ENCODE measurements at places on chromosomes 13 and 19. TPM values are rescaled to one million over a fixed set of nuclear protein-coding genes. Genes with fewer than 3 reads are reported as not detected.

Gene SYNE4
- 1.6 TPM for total RNA-seq

Gene GPI
- total RNA-seq, result 85.0 TPM

Gene KLK15
- not detected for total RNA-seq

Gene C19orf81
- not detected for total RNA-seq

Gene SULT2A1
- total RNA-seq, result not detected

Gene PPP1R37
- total RNA-seq, result 17.2 TPM

GRCh38 chr13:83350569-83350968 is 531.7 kb downstream of the SLITRK1 start:
- no peak for DNase-seq

GRCh38 chr13:52449331-52450011 is 963 bp downstream of the VPS36 start:
- DNase-seq, result no peak

DNA sequence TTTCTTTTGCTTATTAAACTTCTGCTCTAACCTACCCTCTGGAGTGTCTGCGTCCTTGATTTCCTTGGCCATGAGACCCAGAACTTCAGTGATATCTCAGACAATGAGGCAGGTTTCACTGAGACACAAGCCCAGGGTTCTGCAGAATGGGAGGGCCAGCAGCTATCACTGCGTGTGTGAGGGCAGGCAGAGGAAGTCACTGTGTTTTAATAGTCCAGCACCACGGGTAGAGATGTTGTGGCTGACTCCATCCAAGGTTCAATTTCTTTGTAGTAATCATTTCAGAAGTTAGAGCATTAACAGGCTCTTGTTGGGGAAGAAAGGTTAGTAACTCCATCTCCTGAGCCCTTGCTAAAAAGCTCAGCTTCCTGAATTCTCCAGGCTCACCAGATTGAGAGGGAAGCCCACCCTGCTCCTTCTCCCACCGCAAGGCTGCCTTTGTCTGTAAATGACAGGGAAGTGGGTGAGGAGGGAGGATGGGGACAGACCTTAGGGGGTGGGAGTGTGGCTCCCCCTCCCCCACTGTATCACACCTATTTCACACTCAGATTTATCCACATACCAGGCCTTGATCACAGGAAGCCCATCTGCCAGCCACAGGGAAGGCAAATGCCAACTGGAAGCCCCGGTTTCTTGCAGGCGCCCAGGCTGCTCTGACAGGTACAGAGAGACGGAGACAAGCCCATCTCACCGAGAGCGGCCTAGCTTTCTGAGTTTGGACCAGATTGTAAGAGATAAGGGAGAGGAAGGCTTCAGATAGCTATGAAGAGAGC is 2.1 kb downstream of the C19orf12 start:
- DNase-seq, result peak; percentile 32

- DNase-seq, result no peak
Observed at GRCh38 chr19:18771328-18772242, 19.5 kb downstream of the COMP start.

- DNase-seq, result no peak
Observed at GRCh38 chr19:13492128-13492527, 14.2 kb downstream of the CACNA1A start.

DNA sequence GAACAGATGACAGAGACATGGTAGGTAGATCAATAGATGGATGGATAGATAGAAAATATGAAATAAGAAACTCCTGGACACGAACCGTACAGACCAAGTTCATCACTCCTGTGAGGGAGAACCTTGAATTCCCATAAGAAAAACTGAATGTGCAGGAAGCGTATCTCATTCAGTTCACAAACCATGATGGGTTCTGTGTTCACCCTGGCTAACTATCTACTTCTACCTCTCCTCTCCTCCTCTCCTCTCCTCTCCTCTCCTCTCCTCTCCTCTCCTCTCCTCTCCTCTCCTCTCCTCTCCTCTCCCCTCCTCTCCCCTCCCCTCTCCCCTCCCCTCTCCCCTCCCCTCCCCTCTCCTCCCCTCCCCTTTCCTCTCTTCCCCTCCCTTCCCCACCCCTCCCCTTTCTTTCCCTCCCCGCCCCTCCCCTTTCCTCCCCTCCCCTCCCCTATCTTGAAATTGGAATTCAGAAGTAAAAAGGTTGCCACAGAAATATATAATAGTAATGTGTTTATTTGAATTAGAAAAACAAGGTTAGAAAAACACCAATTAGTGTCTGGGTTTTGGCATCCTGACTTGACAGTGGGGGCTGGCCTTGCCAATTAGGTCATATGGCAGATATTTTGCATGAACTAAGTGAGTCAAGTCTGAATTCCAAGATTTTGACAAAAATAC is 75.9 kb downstream of the ANKRD10 start:
- no peak for DNase-seq

- no peak for DNase-seq
Observed at GRCh38 chr13:106503730-106504453, 31.6 kb downstream of the EFNB2 start.

GRCh38 chr19:56866538-56866937 is 26.0 kb upstream of the PEG3 start:
- DNase-seq, result no peak

GRCh38 chr13:112955271-112955937 is 13.6 kb upstream of the MCF2L start:
- no peak for DNase-seq

DNA sequence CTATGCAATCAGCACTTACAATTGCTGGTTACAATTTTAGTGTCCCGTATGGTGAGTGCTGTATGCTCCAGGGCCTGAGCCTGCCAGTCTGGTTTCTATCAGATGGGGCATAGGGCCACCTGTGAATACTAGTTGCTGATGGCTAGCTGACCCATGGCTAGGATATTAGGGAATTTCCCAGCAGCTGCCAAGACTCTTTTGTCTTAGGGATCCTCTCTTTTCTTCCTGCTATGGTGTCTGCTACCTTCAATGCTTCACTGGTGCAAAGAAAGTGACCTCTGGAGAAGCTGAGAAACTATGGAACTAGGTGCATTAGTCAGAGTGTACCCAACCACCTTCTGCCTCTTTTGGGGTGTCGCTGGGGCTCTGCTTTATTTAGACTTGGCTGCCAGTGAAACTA is 11.6 kb downstream of the CCDC169 start:
- DNase-seq, result no peak

GRCh38 chr19:1284979-1285736 is 515 bp upstream of the EFNA2 start:
- no peak for DNase-seq

GRCh38 chr19:3132971-3133792 is 2.7 kb upstream of the GNA15 start:
- DNase-seq, result peak; percentile 65

- DNase-seq, result no peak
Observed at GRCh38 chr13:101415358-101416174, 742 bp downstream of the NALCN start.

- DNase-seq, result peak; percentile 20
Observed at GRCh38 chr19:2782329-2782935, 641 bp downstream of the SGTA start.

GRCh38 chr19:17681505-17682125 is 6.5 kb downstream of the UNC13A start:
- no peak for DNase-seq

DNA sequence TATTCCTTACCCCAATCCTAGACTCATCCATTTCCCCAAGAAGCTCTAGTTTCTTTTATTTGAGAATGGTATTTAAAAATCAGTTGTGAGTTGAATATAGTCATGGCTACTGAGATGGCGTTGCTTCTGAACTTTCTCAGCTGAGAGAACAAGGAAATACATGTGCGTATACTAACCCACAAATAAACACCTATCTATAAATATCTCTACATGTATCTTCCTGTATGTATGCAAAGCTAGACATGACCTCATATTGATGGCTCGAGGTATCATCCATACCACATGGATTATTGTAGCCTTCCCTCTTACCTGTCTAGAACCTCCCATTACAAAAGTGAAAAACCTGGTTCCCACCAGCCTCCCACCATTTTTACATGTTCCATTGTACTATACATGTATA is 141.0 kb downstream of the UFM1 start:
- no peak for DNase-seq

- no peak for DNase-seq
Observed at GRCh38 chr13:111347438-111347837, 27.0 kb downstream of the TEX29 start.

DNA sequence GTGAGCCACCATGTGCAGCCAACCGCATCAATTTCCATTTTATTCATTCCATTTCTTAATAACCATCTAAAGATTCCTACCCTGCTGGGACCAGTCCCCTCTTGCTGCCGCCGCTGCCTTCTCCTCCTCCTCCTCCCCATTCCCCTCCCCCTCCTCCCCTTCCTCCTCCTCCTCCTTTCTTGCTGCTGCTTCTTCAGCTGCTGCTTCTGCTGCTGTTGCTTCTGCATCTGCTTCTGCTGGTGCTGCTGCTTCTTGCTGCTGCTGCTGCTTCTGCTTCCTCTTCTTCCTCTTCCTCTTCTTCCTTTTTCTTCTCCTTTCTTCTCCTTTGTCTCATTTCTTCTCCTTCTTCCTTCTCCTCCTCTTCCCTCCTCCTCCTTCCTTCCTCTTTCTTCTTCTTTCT is 20.0 kb upstream of the SPRYD7 start:
- no peak for DNase-seq

DNA sequence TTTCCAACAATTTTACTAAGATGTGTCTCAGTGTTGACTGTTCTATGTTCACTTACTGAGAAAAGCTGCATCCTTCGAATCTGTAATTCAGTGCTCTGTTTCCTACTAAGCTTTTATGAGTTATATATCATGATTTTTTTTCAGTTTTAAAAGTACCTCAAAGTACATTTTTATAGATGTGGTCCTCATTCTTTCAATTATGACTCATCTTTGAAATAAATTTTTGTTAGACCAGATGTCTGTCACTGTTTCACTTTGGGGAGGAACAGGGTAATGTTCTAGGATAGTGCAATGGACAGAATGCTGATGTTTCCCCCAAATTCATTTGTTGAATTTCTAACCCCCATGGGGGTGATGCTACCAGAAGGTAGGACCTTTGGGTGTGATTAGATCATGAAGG is 74.8 kb downstream of the NALCN start:
- no peak for DNase-seq

GRCh38 chr19:13718733-13719132 is 45.6 kb upstream of the MRI1 start:
- DNase-seq, result no peak

DNA sequence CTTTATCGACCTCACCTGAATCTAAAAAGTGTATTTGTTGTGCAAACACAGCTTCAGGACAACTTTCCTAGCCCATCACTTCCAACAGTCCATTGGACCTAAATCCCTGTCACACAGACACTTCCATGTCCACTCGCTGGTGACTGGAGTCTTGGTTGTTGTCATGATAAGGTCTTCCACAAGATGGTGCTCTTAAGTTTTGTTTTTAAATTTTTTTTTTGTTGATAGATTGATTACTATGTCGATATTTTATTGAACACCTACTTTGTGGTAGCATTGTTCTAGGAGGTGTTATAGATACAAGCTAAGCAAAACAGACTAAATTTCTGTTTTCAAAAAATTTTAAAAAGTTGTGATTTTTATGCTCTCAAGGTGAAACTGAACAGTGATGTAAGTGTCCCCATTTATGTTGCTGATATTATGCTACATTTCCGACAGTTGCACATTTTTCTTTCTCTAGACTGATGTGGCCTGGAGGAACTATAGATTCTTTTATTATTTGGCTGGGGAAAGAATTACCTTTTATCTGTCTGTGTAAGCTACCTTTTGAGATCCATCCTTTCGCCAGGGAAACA is 8.1 kb upstream of the ERICH6B start:
- DNase-seq, result no peak

DNA sequence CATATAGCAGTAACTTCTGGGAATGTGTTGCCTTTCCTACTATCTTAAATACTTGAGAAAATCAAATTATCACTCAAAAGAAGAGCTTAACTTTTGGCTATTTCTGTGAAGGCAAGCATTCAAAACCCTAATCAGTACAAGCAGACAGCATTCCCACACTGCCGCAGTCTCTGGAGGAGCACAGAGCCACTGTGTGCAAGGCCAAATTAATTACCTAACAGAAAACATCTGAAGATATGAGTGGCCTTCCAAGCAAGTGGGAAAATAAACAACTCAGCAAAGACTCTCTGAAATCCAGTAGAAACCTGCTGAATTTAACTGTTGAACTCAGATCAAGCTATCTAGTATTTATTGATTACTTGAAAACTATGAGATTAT is 68.2 kb downstream of the COL4A1 start:
- no peak for DNase-seq

GRCh38 chr19:1975162-1975480 is 34.1 kb downstream of the CSNK1G2 start:
- no peak for DNase-seq

- no peak for DNase-seq
Observed at GRCh38 chr19:45764475-45764874, 4.6 kb downstream of the SIX5 start.

DNA sequence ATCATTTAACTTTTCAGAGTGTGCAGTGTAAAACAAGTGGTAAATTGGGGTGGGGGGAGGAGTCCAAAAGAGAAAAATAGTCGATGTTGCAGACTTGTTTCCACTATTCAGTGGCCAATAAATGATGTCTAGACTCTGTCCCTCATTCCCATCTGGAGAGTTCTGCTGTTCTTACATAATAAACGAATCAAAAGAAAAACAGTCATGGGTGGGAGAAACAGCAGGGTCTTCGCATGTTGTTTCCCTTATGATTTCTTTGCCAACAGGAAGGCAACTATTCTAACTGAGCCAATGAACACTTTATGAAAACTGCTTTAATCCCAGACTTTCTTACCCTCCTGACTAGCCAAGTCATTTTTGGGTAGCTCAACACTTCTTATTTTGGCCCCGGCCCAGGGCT is 615.5 kb downstream of the FGF9 start:
- DNase-seq, result no peak

- DNase-seq, result no peak
Observed at GRCh38 chr13:43072394-43072793, 49.0 kb downstream of the DNAJC15 start.

GRCh38 chr19:42143341-42144234 is 11.3 kb upstream of the POU2F2 start:
- DNase-seq, result no peak

DNA sequence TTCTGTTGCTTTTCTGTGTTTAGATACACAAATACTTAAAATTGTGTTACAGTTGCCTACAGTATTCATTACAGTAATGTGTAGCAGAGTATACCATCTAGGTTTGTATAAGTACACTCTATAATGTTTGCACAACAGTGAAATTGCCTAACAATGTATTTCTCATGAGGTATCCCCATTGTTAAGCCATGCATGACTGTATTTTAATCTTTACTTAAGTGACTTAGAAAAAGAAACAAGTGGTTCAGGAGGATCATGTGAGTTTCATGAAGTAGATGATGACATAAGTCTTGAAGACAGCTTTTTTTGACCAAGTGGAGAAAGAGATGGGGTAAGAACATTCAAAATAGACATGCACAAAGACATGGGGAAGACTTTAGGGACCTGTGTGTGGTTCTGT is 8.4 kb upstream of the KCTD4 start:
- no peak for DNase-seq

DNA sequence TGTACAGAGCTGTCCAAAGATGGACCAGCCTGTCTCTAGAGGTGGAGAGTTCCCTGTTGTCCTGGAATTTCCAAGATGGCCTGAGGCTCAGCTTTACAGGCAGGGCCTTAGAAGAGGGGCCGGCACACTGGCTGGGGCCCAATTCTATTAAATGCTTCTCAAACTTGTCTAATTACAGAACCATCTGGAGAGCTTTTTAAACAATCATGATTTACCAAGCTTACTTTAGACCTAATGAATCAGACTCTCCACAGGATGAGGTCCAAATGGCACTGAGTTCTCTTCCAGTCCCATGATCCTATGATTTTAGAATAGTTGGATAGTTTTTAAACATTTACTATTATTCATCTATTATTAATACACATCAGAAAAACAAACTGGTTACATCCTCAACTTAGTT is 123.5 kb downstream of the DNAJC3 start:
- DNase-seq, result no peak

GRCh38 chr19:32748497-32748896 is 28.9 kb downstream of the TDRD12 start:
- peak; percentile 11 for DNase-seq

Data from CD4-positive, alpha-beta T cell (primary cell).